Tibial artery (tissue), 4 donors: ENCODE measurements at places on chromosomes 1 and 21.

- no peak for DNase-seq
These were observed 21.0 kb upstream of the CBR3 start for GRCh38 chr21:36113647-36114428.

DNA sequence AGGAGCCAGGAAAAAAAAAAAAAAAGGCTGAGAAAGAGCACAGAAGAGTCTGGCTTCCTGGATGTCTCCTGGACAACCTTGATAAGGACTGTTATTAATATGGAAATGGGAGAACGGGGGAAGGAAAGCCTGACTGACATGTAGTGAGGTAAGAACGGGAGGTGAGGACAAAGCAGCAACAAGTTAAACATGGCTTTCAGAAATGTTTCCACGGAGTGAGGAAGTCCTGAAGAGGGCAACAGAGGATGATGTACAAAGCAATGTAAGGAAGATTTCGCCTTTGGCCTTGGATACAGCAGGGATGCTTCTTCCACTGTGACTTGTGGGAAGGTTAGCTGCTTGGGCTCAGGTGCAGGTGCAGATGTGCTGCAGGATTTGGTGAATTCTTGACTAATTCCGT lies 11.9 kb upstream of the NIBAN1 start:
- no peak for DNase-seq

- DNase-seq, result no peak
These were observed 409.7 kb upstream of the PRMT6 start for GRCh38 chr1:106646816-106647215.

DNA sequence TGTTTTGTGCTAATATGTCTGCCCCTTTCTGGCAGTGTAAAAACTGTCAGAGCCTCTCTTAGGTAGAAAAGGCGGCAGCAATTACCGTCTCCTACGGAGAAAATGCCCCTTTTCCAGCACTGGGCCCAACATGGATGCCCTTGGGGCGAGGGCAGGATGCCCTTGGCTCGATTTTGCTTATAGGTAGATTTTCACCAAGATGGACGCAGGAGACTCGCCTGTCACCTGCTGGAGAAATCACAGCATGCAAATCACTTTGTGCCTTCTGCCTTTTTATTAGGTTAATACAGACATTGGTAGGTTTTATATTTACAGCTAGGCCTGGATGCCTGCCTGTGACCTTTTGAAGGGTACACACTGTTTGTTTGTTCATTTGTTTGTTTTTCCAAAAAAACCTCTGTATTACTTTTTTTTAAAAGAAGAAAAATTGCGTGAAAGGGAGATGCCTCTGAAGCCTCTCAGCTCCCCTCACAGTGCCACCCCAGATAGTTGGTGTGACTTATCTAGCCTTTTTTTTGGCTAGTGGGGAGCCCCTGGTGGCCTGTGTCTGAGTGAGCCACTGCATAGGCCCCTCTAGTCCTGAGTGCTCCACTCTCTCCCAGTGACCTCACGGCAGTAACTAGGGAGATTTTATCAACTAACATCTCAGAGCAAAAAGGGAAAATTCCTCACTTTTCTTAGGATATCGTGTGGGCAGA lies 2.5 kb downstream of the ATP1B1 start:
- no peak for DNase-seq

GRCh38 chr1:239555350-239555749 lies 169.0 kb downstream of the CHRM3 start:
- DNase-seq, result no peak

DNA sequence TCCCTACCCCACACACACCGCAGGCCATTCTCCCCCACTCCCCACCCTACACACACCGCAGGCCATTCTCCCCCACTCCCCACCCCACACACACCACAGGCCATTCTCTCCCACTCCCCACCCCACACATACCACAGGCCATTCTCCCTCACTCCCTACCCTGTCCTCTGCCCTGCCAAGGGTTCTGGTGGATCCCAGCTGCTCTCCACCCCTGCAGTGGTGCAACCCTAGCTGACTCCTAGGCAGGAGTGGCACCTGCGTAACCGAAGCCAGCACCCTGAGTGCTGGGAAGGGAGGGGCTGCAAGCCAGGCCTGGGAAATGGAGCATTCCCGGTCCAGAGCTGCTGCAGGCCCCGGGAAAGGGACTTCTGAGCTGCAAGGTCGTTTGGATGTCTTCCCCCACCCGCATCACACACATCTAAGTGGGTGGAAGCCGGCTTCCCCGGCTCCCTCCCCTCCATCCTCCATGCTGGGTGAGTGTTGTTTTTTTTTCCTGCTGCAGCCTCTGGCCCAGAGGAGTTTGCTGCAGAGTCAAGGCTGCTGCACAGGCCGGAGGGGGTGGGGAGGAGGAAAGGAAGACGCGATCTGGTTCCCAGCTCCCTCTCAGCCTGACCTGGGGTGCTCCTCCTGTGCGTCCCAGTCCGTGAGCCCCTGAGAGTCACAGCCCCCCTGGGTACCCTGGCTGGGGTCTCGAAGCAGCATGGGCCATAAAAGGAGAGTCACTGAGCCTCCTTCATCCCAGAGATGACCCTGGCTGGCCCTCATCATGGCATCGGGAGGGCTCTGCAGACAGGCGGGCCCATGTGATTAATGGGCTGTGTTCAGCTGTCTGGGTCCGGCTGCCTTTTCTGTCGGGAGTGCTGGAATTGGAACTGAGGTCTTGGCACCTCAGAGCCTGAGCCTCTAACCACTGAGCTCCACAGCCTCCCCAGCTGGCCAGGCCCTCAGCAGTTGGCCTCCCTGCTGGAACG lies 16.1 kb downstream of the H6PD start:
- DNase-seq, result no peak

- DNase-seq, result no peak
These were observed 172.1 kb upstream of the ZRANB2 start for GRCh38 chr1:71252900-71253299.

DNA sequence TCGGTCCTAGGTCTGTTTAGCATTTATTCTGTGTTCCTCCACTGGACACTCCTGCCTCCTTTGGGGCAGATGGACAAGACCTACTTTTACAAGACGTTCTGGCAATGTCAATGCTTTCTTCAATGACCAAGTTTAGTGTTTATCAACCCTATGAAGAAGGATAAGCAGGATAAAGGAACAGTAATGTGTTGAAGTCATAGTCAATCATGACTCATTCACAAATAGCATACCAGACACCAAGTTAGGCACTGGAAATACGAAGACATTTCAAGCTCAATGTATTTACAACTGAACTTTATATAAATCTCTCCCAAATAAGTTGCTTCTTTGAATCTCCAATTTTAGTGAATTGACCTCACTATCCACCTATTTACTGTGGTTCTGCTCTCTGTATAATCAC lies 4.8 kb upstream of the SLC35D1 start:
- DNase-seq, result no peak

DNA sequence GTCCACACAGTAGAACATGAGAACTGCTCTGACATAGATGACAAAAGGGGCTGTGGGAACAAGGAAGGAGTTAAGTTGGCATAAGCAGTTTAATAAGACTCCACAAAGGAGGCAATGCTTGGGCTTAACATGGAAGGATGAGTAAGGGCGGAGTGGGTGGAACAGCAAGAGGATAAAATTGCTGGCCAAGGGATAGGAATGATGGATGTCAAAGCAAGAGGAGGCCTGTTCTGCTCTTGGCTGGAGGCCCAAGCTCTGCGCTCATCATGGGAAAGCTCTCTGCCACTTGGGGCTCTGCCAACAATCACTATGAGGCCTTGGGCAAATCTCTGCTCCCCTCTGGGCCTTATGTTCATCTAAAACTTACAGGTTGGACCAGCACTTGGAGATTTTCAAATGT lies 98.3 kb upstream of the CAMK1G start:
- no peak for DNase-seq

GRCh38 chr1:98420376-98421084 lies 241.0 kb upstream of the SNX7 start:
- DNase-seq, result no peak

DNA sequence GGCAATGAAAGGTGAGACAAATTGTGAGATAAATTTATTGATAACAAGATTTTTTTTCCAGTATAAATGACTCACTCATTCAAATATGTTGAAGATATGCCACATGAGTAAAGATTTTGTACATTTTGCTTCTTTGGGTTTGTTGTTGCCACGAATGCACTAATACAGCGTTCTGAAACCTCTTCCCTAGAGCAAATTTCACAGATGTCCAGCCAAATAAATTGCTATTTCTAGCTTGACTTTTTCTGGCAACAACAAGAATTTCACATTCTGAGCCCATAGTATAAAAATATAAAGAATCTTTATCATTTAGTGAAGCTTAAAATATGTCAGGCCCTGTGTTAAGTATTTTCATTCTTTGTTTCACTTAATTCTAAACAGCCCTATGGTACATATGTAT lies 114.5 kb upstream of the COL24A1 start:
- DNase-seq, result no peak

- DNase-seq, result peak; percentile 24
These were observed 5.5 kb upstream of the RNF223 start for GRCh38 chr1:1079408-1080121.

GRCh38 chr1:145977016-145977415 lies 12.5 kb downstream of the POLR3GL start:
- DNase-seq, result no peak

DNA sequence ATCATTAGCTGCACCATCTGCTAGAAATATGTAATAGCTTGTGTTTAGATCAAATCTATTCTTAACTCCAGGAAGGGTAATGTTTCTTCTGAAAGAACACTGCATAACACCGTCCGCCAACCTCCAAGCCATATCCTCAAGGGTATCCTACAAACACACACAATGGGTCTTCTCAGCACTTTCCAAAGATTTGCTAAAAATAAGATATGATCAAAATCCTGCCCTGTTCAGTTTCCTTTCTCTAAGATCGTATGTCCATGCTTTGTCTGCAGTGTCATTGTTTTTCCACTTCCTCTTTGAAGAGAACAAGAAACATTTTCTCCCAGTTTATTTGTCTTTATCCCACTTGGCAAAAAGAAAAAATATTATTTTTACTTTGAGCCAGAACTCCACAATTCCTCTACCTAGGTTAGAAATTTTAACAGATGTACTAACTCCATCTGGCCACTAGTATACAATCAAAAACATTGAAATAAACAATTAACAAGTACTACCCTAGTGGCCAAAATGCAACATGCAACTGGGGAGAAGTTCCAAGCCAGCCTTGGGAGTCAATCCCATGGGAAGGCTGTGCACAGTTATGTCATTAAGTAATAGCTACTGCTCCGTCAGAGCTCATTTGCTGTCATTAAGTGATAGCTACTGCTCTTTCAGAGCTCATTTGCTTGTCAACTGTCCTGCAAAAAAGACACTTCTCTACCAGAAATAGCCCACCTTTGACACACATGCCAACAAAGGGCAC lies 37.8 kb downstream of the FRRS1 start:
- no peak for DNase-seq

GRCh38 chr1:25063591-25064416 lies 133.7 kb upstream of the RUNX3 start:
- no peak for DNase-seq

DNA sequence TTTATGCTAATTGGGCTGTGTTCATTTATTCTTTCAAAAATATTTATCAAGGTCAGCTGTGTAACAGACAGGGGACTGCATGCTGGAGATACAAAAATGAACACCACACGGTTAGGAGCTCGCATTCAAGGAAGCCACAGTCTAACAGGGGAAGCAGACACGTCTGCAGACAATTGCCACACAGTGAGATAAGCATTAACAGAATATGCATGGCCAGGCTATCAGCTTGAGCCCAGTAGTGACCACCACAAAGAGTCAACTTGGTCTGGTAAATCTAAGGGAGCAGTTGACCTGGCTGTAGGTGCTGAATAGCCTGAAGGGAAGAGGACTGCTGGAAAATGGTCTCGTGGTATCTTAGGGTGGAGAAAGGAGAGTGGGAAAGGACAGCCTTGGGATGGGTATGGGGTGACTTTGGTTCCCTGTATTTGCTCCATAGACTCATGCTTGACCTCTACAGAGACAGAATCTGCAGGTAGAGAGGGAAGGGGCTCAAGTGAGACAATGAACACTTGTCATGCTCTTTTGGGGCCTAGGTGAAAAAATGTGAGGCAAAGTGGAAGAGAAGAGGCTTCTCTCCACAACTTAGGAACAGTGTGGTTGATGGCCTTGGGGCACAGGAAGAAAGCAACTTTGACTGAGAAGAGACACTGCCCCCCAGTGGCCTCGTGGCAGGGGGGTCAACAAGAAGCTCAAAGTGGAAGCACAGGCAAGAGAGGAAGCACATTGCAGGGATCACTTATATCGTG lies 7.6 kb upstream of the NPL start:
- peak; percentile 79 for DNase-seq

GRCh38 chr1:110696818-110697217 lies 22.1 kb upstream of the KCNA3 start:
- no peak for DNase-seq

- no peak for DNase-seq
These were observed 730 bp downstream of the CDC42SE1 start for GRCh38 chr1:151058692-151059091.

DNA sequence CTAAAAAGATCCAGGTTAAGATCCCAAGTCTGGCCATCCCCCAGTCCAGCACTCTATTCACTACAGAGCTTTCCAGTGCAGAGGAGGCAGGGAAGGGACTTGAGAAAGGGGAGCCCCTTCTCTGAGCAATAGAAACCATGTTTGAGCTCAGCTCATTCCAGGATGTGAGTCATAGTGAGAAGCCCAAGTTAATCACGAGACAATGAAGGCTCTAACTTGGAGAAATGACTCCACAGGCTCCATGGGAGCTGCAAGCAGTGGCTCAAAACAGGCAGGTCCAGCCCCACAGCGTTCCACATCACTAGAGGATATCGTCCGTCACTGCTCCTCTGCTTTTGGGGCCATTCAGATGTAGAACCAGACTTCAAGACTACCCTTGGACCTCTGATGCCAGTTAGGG lies 59.1 kb downstream of the CAMK2N1 start:
- DNase-seq, result no peak

DNA sequence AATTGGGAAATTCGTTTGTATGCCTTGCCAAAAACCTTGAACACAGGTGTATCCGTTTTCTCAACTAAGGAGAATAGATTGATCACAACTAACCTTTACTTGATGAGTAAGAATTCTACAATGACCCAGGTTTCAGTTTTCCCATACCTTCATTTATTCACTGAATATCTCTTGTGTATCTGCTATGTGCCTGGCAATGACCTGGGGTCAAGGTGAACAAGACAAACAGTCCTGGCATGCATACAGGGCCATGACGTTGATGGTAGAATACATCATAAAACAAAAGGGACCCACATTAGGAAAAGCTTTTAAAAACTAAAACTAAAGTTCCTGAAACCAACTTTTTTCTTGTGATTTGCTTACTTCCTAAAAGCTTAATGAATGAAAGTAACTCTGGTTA lies 32.1 kb upstream of the EXOSC10 start:
- no peak for DNase-seq

DNA sequence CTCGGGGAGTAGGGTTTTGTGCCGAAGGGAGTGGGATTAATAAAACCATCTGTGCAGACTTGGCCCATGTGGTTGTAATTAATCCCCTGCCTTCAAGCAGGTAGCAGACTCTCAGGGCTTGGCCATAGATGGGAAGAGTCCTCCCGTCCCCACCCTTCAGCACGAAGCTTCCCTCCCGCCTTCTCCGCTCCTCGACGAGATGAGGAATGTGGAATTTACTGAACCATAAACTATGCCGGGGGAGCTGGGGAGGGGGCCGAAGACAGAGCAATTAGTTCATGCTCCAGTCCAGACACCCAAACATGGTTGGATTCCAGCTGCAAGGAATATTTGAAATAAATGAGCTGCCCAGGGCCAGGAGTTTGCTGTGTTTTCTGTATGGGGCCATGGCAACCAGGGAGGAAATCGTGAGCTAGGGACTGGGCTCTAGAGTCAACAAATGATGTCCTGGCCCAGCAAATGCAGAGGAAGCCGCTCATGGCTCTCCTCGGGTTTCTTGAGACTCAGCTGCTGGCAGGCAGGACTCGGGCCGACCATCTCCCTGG lies 78.8 kb downstream of the SPSB1 start:
- DNase-seq, result peak; percentile 86

GRCh38 chr21:44760376-44760775 lies 41.2 kb downstream of the UBE2G2 start:
- DNase-seq, result peak; percentile 41
